ENCODE measurements at places on chromosomes 6 and 20.

- no peak for DNase-seq
Observed at GRCh38 chr20:2874456-2874855, 1.2 kb downstream of the PTPRA start.

DNA sequence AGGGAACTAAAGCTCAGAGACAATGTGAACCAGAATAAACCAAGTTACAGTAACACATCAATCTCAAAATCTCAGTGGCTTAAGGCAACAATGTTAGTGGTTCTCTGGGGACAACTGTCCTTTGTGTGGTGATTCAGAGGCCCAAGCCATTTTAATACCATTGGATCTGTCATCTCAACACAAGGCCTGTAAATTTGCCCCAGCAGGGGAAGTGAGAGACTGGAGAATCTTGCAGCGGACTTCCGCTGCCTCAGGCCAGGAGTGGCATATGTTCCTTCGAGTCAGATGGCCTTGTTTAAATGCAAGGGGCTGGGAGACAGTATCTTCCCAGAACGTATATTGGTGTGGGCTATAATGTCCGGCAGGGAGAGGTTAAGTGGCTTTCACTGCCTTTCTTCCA lies 126.0 kb downstream of the CD83 start:
- no peak for DNase-seq

GRCh38 chr6:16602035-16602434 lies 159.2 kb downstream of the ATXN1 start:
- DNase-seq = no peak

GRCh38 chr6:8888468-8888867 lies 453.1 kb upstream of the SLC35B3 start:
- no peak for DNase-seq

GRCh38 chr20:9145142-9145541 lies 76.3 kb downstream of the PLCB4 start:
- DNase-seq = no peak

- no peak for DNase-seq
Observed at GRCh38 chr20:13777171-13777601, 7.5 kb downstream of the ESF1 start.

DNA sequence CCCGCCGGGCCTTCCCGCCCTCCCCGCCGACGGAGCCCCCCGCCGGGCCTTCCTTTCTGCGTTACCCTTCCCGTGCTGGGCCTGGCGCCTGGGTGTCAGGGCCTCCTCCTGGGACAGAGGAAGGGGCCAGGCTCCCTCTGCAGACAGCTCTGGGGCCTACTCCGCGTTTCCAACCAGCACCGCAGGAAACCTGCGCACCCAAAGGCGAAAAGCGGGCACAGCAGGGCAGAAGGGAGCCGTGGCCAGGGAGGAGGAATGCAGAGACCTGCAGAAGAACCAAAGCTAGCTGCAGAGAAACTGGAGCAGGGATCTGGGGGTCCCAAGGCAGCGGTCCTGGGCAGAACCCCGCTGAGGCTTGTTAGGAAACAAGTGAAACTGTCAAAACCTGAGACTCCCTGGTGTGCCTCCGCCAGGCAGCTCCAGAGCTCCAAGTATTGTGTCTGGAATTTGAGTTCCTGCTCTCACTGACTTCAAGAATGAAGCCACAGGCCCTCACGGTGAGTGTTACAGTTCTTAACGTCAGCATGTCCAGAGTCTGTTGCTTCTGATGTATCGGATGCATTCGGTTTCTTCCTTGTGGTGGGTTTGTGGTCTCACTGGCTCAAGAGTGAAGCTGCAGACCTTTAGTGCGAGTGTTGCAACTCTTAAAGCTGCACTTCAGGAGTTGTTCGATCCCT lies 33.3 kb downstream of the IRF4 start:
- no peak for DNase-seq

- no peak for DNase-seq
Observed at GRCh38 chr6:23145781-23146180, 576.4 kb downstream of the HDGFL1 start.

- DNase-seq = no peak
Observed at GRCh38 chr6:50720623-50721022, 7.3 kb downstream of the TFAP2D start.

DNA sequence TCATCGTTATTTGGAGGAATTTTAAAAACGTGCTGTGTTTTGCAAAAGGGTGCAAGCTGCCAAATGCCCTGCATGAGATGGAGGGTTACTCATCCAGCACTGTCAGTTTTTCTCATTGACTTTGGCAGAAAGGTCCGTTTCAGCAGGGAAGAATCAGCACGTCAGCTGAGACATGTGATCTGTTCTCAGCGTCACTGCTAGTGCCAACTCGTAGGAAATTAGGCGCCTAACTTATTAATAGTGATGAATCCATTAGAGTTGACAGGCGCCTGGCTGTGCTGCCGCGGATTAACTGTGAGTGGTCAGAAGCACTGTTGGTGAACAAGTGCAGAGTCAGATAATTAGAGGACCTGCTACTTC lies 175.5 kb upstream of the FOXQ1 start:
- DNase-seq = no peak

- DNase-seq = peak; percentile 17
Observed at GRCh38 chr20:53943522-53944291, 126.7 kb downstream of the BCAS1 start.

GRCh38 chr6:26553635-26554446 lies 15.7 kb downstream of the HMGN4 start:
- DNase-seq = peak; percentile 60

- DNase-seq = no peak
Observed at GRCh38 chr20:59805786-59806577, 127.5 kb downstream of the SYCP2 start.

DNA sequence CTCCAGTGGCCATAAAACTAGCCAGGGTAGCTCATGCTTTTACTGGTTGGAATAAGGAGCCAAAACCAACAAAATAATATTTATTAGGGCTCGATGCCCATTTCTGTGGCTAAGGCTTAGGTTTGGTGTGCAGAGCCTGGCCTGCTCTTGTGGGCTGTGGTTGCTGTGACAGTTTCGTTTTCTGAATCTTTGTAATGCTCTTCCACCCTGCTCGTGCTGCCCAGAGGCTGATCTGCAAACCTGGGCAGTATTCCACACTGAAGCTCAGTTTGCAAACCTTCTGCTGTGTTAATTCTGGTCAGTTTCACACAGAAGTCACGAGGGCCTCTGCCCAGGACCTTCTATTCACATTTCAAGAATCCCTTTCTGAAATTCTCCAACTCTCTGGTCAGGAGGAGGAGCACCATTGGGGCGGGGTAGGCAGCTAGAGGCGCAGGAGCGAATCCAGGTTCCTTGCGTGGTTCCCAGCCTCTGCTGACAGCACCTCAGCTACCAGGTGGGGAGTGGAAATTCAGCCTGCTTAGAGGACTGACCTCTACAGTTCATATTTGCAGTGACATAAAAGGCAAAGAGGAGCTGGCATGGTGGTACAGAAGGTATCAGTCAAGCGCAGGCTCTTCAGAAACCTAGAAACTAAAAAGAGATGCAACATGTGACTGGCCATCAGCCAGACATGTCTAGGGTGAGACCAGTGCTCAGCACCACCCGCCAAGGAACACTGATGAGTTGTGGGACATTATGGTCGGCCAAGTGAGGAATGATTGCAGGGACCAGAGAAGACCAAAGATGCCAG lies 14.3 kb upstream of the C20orf144 start:
- DNase-seq = no peak

DNA sequence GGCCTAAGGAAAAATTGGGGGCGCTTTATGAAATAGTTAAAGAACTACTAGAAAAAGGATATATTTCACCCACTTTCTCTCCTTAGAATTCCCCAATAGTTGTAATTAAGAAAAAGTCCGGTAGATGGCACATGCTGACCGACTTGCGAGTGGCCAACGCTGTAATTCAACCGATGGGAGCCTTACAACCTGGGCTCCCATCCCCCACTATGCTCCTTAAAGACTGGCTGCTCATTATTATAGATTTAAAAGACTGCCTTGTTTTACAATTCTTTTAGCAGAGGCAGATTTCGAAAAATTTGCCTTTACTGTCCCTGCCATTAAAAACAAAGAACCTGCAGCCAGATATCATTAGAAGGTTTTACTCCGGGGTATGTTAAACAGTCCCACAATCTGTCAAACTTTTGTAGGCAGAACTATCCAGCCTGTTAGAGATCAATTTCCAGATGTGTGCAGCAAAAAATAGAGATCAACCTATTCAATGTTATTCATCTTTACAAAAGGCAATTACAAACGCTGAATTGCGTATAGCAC lies 58.5 kb upstream of the PRSS16 start:
- DNase-seq = peak; percentile 17

DNA sequence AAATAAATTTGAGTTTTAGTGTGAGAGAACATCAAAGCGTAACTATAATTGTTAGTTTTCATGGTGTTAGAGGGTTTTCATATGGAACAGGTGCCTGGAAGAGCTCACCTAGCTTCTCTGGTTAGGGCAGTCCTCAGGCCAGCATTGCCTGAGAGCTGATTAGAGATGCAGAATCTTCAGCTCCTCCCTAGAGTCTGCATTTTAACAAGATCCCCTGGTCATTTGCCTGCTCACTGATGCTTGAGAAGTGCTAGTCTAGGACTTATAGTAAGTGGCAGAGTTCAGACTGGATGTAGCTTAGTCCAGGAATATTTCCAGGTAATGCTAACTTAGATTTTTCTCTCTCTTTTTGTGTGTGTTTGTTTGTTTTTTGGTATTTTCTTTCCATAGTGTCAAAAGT lies 21.7 kb upstream of the SMIM26 start:
- DNase-seq = no peak

- no peak for DNase-seq
Observed at GRCh38 chr6:158514991-158515390, 44.9 kb upstream of the TMEM181 start.
